ENCODE measurements at places on chromosomes 12 and 14. TPM values are rescaled to one million over a fixed set of nuclear protein-coding genes. Genes with fewer than 3 reads are reported as not detected.

HOXC12 gene
- total RNA-seq = not detected

RAB15 gene
- 3.7 TPM for total RNA-seq

- no peak for DNase-seq
Observed at GRCh38 chr14:51680031-51680430, 28.3 kb downstream of the FRMD6 start.

DNA sequence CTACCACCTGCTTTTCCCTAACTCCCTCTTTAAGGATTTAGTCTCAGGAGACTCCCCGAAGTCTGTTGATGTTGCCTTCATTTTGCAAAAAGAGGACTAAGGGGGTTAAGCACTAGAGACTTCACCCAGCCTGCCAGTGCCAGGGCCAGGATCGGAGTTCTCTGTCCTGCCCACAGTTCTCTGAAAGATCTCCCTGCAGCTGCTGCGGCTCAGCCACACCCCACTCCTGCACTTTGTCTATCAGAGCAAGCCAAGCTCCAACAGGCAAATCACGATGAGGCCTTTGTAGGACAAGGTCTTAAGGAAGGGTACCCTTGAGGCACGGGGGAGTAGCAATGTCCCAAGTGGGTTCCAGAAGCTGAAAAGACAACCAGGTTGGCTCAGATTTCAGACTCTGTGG lies 148.8 kb upstream of the EGLN3 start:
- no peak for DNase-seq

All from activated T-cell treated with anti-CD3 and anti-CD28 coated beads, Interleukin-2, amount 50 U/mL, for 4 hours (primary cell).